ENCODE measurements at places on chromosomes 5 and 9.

- DNase-seq = no peak
These were observed 9.3 kb upstream of the COL5A1 start for GRCh38 chr9:134632329-134632728.

GRCh38 chr5:134509308-134510040 lies 16.0 kb upstream of the JADE2 start:
- peak; percentile 62 for DNase-seq

GRCh38 chr5:154823605-154824004 lies 26.8 kb downstream of the FAXDC2 start:
- no peak for DNase-seq

DNA sequence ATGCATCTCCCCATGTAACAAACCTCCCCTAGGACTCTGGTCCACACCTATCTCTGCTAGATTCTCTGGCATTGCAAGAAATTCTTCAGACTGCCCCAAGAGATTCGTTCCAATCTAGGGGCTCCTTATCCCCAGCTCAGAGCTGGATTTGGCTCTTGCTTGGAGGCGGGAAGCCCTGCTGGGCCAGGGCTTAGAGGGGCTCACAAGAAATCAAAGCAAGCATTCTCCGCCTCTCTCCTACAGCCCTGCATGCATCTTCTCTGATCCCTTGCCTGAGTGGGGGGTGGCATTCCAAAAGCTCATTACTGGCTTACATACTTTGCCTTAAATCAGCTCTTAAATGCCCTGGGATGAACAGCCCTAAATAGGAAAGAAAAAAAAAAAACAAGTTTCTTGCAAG lies 75.8 kb downstream of the KCNIP1 start:
- no peak for DNase-seq

GRCh38 chr9:7273575-7273974 lies 515.8 kb downstream of the KDM4C start:
- no peak for DNase-seq
